SK-N-SH (cell line): ENCODE measurements at places on chromosomes 1 and 21. TPM values are rescaled to one million over a fixed set of nuclear protein-coding genes. Genes with fewer than 3 reads are reported as not detected.

Gene TPTE
- polyA plus RNA-seq, result not detected in 2 replicates

Gene OR2T35
- polyA plus RNA-seq, result not detected in 2 replicates

Gene FMO1
- polyA plus RNA-seq, result not detected in 2 replicates

Gene CA6
- not detected in 2 replicates for polyA plus RNA-seq

Gene RPTN
- not detected in 2 replicates for polyA plus RNA-seq

GRCh38 chr1:240247899-240248298 lies 156.2 kb downstream of the FMN2 start:
- H3K27ac ChIP-seq, result no peak overlapping the region

- DNase-seq, result no peak
- no peaks in the 10 kb centered on the region for H3K4me1 ChIP-seq
- no peaks in the 10 kb centered on the region for H3K36me3 ChIP-seq
- H3K4me3 ChIP-seq, result no peak overlapping the region
- no peaks in the 10 kb centered on the region for H3K27me3 ChIP-seq
These were observed 258.9 kb upstream of the PROX1 start for GRCh38 chr1:213728593-213729536.

DNA sequence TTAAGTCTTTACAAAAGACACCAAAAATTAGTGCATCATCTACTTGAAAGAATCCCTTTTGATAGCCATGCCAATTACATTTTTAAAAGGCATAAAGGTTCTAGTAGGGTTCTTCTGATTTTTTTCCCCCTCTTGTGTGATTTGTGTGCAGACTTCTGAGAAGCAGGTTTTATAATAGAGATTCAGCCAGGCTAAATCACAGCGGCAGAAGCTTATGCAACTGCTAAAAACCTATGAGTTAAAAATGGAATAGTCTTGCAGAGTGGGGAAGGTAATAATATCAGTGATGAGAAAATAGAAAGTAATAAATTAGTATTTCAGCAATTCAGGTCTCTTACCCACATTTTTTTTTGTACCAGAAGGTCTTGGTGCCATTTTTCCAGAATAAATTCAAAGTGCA lies 17.7 kb downstream of the STUM start:
- DNase-seq, result no peak
- H3K4me3 ChIP-seq, result no peak overlapping the region
- no peak overlapping the region for H3K27ac ChIP-seq

- H3K4me3 ChIP-seq, result no peak overlapping the region
- no peak for DNase-seq
- no peaks in the 10 kb centered on the region for H3K27me3 ChIP-seq
- H3K4me1 ChIP-seq, result no peaks in the 10 kb centered on the region
These were observed 97.7 kb upstream of the SLC25A33 start for GRCh38 chr1:9441451-9442133.

- H3K27ac ChIP-seq, result peak overlapping the region; percentile 89
- peak overlapping the region; percentile 97 for H3K4me3 ChIP-seq
- H3K36me3 ChIP-seq, result no peaks in the 10 kb centered on the region
- H3K4me1 ChIP-seq, result peaks cover 39% of the 10 kb centered on the region
These were observed 539 bp downstream of the LAMC1 start for GRCh38 chr1:183023601-183024316.
